CD8-positive, alpha-beta T cell (primary cell): ENCODE measurements at places on chromosomes 1 and 21.

DNA sequence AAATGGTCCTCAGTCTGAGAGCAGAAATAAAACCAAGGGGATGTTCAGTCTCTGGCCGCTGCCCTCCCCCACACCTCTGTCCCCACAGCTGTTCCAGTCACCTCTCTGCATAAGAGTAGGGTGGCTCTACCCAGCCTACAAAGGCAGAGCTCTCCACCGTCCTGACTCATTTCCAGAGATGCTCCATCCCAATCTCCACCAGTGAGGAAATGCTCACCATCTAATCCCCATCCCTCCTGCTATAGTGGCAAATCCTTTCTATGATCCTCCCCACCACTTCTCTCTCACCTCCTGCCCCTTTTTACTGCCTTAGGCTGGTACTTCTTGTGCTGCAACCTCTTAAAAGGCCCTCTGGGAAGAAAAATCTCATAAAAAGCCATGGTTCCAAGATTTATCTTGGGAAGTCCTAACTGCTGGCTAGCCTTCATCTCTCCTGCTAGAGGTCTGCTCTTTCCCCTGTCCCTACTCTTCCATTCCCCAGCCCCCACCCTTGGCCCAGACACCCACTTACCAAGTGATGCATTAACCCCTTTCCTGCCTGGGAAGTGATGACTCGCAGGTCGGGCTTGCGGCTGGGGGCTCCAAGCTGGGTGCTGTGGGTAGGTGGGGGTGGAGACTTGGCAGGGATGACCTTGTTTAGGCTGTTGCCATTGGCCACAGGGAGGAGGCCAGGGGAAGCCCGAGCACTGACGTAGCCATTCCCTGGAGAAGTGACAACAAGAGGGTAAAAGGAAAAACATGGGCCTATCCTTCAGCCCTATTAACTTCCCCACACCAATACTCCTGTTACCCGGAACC, 23.9 kb downstream of the MEF2D start:
- no peak for DNase-seq

- no peak for DNase-seq
Observed at GRCh38 chr1:151976858-151977257, 16.8 kb downstream of the S100A10 start.

GRCh38 chr1:9143250-9143649, 14.3 kb upstream of the GPR157 start:
- DNase-seq = no peak

DNA sequence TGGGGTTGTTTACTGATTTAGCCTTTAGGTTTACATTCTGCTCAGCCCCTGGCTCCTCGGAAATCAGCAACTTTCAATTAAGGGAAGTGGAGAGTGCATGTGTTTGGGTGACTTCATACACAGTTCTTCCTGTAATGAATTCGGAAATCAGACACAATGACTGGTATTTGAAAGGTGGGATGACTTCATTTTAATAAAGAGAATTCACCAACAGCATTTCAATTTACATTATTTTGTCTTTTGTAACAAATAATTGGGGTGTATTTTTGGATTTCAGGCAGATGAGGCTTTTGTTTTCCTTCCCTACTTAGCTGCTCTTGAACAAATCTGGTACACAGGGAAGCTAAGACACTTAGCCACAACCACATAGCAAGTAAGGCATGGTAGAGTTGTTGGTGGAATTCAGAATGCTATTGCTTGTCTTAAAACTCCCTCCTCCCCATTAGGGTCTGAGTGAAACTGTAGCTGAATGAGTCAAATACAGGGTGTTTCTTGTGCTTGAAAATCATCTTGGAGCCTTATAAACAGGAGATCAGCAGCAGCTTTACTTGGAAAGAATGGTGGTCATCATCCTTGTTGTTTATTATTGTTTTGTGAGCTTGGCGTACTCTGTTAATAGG, 917 bp downstream of the STX12 start:
- no peak for DNase-seq

DNA sequence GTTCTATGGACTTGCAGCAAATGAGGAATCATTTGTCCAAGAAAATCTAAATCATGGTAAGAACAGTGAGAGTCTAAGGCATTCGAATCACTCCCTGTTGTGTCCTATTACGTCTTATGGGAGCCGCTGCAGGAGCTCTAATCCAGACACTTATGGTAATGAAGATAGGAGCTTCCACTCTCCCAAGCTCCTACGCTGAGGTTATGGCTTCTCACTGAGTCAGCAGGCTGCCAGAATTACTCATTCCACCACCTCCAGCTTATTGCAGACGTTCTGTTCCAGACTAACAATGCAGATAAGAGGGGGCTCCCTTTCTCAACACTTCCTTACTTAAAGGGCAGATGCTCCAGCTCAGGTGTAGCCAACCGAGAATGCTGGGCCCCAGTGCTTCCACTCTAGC, 212.6 kb downstream of the GREM2 start:
- DNase-seq = no peak

- no peak for DNase-seq
Observed at GRCh38 chr1:171160211-171160610, 24.9 kb upstream of the FMO2 start.

DNA sequence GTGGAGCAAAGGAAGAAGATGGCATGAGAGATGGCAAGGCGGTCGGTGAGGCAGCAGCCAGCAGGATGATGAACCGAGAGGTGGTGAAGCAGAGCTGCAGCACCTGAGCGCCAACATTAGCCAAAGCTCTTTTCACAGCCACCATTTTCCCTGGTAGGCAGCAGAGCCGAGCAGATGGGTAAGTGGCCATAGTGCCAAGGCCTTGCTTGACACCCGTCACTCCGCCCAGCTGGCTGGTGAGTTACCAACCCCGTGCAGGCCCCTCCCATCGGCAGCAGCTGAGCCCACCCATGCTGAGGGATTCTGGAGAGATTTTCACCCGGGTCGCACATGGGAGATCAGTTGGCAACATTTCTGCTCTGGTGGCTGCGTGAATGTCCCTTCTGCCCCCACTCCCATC, 647.7 kb downstream of the PTPRU start:
- no peak for DNase-seq

DNA sequence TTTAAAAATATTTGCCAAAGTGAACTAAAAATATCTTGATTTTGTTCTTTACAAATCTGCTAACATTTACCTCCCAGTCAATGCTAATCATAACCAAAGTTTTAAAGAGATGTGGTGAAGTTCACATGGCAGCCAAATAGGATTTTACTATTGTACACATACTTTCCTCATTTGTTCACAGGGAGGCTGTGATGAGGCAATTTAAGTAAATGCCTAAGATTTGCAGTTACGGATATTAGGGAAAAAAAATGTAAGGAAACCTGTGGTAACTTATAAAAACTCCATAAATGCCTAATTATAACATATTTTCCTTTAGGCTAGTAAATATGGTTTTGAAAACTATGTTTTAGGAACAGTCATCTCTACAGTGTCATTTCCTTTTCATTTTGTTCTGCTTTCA, 32.4 kb downstream of the RGS5 start:
- no peak for DNase-seq

DNA sequence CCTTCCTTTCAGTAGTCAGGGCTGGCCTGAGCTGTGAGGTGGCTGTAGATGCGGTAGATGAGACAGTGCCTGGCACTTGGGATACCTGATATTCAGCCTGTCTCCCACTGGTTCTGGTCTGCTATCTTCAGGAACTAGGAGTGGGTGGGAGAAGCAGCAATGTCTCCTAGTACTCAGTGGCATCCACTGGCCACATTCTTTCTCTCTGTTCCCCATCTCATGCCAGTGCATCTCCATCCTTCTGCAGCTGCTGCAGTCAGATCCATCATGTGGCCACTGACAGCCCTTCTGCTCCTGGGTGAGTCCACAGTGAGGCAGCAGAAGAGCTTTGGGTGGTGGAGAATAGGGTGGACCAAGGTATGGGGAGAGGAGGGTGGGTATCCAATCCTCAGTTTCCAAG, 1.1 kb downstream of the FCRLB start:
- DNase-seq = no peak

DNA sequence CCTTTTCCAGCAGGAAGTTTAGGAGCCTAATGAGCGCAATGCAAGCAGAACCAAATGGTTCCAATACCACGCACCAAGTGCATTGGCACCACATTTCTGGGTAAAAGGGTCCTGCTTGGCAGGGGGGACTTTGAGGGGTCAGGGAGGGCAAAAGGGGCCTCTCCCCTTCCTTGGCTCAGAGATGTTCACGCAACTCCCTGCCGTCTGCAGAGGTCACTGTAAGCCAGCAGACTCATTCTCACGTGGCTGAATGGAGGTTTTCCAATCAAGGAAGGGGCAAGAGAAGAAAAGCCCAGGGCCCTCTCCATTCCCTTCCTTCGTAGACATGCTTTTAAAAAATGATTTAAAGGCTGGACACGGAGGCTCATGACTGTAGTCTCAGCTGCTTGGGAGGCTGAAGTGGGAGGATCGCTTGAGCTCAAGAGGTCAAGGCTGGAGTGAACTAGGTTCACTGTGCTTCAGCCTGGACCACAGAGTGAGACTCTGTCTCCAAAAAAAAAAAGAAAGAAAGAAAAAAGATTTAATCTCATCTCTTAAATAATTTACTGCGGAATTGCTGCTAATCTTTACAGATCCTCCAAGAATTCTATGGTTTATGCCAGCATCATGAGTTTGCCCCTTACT, 80.3 kb downstream of the RUNX3 start:
- DNase-seq = no peak

DNA sequence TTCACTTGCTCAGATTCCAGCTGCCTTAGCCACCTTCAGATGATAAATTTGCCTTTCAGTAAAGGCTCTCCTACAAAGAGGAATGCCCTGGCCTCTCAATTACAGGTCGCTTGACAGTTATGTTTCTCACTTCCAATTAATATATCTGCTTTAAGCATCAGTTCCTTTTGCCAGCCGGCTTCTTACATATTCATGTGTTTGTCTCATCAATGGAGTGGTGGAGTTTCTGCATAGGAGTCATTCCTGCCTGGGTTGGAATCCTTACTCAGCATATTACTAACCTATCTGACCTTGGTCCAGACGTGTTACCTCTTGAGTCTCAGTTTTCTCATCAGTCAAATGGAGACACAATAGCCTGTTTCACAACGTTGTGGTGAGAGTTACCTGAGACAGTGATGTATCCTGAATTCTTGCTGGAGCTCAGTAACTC, 9.4 kb upstream of the SESN2 start:
- no peak for DNase-seq

GRCh38 chr1:230901671-230902070, 33.4 kb upstream of the C1orf198 start:
- DNase-seq = no peak

- DNase-seq = no peak
Observed at GRCh38 chr1:34547046-34547674, 207.7 kb upstream of the GJB5 start.

DNA sequence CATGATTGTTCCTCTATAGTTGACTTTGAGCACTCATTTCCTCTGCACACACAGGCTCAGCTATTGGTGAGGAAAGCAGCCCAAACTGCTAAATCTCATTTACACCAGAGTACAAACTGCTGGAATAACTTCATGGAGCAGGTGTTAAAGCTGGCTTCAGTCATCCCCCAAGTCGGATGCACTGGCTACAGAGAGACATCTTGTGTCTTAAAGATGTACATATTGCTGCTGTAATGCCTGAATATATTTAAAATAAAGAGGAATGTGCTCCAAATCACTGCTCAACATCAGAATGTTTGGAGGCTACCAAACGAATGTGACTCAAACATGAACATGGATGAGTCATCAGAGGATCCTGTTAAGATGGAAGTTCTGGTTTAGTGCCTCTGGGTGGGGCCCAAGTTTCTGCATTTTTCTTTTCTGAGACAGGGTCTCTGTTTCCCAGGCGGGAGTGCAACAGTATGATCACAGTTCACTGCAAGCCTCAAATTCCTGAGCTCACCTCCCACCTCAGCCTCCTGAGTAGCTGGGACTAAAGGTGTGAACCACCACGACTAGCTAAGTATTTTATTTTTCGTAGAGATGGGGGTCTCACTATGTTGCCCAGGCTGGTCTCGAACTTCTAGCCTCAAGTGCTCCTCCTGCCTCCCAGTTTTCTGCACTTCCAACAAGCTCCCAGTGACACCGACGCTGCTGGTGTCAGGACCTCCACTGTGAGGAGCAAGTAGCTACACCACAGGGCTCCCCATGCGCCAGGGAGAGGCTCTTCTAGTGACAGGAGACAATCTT, 79.0 kb upstream of the KRTAP19-8 start:
- no peak for DNase-seq

DNA sequence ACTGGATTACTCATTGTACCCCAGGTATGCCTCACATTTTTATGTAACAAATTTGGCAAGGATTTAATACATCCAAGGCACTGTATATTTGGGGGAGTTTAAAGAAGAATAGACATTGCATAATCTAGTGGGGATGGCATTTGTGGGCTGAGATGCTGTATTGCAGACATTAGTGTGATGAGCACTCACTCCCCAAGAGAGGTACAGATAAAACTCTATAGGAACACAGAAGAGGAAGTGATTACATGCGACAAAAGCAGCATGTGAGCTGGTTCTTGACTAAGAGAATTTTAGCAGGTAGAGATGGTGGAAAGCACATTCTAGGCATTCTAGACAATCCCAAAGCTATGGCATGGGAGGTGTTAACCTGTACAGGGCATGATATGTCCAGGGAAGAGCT, 24.2 kb upstream of the CDC14A start:
- no peak for DNase-seq

GRCh38 chr1:201702936-201703335, 126.0 kb upstream of the IPO9 start:
- no peak for DNase-seq

- DNase-seq = no peak
Observed at GRCh38 chr1:55484173-55484572, 269.0 kb upstream of the USP24 start.

GRCh38 chr1:40777224-40777970, 6.2 kb upstream of the KCNQ4 start:
- DNase-seq = no peak

DNA sequence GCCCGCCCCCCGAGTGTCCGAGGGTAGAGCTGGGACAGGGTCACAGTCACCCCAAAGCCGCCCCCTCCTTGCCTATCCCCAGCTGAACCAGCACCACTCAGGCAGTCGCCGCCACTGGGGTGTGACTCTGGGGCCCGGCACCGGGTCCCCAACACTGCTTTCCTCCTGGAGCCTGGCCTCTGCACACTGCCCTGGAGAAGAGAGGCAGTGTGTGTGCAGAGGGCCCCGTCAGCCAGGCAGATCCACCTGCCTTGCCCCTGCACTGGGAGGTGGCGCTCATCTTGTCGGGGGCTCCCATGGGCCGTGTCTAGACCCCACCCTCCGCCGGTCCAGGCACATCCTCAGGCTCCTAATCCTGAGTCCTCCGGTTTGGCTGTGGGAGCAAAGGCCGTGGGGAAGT, 15.7 kb downstream of the FAAP20 start:
- DNase-seq = no peak
